ENCODE measurements at places on chromosomes 7 and 10. TPM values are rescaled to one million over a fixed set of nuclear protein-coding genes. Genes with fewer than 3 reads are reported as not detected.

DNA sequence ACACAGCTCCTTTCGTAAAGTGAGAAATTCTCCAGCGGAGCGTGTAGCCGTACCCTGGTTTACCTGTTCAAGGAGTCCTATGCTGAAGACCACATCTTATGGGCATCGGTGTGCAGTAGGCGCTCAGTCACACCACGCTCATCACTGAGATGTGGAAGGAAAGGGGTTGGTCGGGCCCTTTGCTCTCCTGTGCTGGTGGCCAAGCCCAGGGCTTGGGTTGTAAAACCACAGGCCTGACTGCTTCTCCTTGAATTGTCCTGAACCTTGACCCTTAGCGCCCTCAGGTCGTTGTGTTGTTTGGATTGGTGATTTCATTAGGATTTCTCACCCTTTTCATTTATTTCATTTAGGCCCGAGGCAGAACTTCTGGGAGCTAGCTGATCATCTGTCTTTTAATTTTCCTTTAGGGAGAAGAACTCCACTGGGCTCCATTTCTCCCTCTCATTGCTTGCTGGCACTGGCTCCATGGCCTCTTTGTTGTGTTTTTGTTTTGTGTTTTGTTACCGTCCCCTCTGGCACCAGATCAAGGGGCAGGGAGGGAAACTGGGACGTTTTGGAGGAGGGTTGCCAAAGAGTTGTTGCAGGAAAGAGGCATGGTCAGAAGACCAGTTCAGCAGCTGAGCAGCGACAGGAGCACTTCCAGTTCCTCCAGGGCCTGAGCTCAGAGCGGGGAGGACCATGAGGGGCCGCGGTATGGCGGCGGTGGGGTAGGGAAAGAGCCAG lies 511.4 kb upstream of the GALNT17 start:
- no peak overlapping the region for H3K4me3 ChIP-seq
- no peaks in the 10 kb centered on the region for H3K36me3 ChIP-seq
- H3K27me3 ChIP-seq: peaks cover 3% of the 10 kb centered on the region
- no peaks in the 10 kb centered on the region for H3K4me1 ChIP-seq
- DNase-seq: no peak
- no peak overlapping the region for H3K27ac ChIP-seq

GRCh38 chr7:113809581-113809980 lies 109.2 kb downstream of the PPP1R3A start:
- no peaks in the 10 kb centered on the region for H3K4me1 ChIP-seq
- H3K27ac ChIP-seq: no peak overlapping the region
- H3K4me3 ChIP-seq: no peak overlapping the region

GRCh38 chr7:75979759-75980429 lies 14.5 kb downstream of the TMEM120A start:
- H3K4me1 ChIP-seq: no peaks in the 10 kb centered on the region
- H3K27ac ChIP-seq: no peak overlapping the region
- H3K27me3 ChIP-seq: no peaks in the 10 kb centered on the region
- no peak overlapping the region for H3K4me3 ChIP-seq
- H3K36me3 ChIP-seq: peaks cover 2% of the 10 kb centered on the region

LBX1 gene
- total RNA-seq: not detected

DNA sequence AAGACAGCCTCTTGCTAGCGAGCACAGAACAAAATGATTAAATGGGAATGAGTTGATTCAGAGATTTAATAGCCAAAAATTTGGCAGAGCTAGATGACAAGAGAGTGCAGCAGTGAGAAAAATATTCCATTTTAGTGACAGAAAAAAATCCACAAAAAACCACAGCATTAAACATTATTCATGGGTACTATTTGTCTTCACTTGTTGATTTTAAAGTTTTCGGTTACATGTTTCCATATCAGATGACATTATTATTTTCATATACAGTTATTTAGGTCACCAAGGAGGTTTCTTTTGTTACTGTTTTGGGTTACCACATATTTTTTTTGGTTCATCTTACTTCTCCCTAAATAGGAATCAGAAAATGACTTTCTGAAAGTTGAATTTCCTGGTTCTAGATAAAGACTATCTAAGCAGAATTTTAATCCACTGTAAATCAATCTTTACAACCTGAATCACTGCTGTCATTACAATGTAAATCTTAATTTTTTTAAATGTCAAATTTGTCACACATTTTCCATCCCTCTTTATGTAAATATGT lies 87.9 kb downstream of the SVIL start:
- no peak overlapping the region for H3K4me3 ChIP-seq
- peaks cover 13% of the 10 kb centered on the region for H3K4me1 ChIP-seq
- peaks cover 9% of the 10 kb centered on the region for H3K36me3 ChIP-seq
